ENCODE measurements at places on chromosomes 12 and 14.
A peak's percentile ranks its signal among the peaks of the same experiment; 100 is the strongest.

- no peak for DNase-seq
Observed at GRCh38 chr14:60594062-60594461, 55.2 kb downstream of the SIX1 start.

DNA sequence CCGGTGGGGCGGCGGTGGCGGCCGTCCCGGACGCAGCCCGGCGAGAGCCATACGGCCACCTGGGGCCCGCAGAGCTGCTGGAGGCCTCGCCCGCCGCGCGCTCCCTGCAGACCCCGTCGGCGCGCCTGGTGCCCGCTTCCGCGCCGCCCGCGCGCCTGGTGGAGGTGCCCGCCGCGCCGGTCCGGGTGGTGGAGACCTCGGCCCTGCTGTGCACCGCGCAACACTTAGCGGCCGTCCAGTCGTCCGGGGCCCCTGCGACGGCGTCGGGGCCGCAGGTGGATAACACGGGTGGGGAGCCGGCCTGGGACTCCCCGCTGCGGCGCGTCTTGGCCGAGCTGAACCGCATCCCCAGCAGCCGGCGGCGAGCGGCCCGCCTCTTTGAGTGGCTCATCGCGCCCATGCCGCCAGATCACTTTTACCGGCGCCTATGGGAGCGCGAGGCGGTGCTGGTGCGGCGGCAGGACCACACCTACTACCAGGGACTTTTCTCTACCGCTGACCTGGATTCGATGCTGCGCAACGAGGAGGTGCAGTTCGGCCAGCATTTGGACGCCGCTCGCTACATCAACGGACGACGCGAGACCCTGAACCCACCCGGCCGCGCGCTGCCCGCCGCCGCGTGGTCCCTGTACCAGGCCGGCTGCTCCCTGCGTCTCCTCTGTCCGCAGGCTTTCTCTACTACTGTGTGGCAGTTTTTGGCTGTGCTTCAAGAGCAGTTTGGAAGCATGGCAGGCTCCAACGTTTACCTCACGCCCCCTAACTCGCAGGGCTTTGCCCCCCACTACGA lies 716 bp downstream of the RIOX1 start:
- DNase-seq, result peak; percentile 56

- DNase-seq, result peak; percentile 35
Observed at GRCh38 chr12:27015730-27016076, 1.5 kb upstream of the TM7SF3 start.

- peak; percentile 45 for DNase-seq
Observed at GRCh38 chr14:61470261-61470960, 149.0 kb downstream of the PRKCH start.

DNA sequence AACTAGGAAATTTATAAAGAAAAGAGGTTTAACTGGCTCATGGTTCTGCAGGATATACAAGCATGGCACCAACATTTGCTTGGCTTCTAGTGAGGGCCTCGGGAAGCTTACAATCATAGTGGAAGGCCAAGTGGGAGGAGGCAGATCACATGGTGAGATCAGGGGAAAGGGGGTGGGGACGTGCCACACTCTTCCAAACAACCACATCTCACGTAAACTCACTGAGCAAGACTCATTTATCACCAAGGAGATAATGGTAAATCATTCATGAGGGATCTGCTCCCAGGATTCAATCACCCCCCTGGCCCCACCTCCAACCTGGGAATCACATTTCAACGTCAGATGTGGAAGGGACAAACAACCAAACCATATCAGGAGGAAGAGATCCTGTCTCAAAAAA lies 35.8 kb downstream of the NUMB start:
- DNase-seq, result no peak

GRCh38 chr14:22822571-22823098 lies 7.1 kb upstream of the MRPL52 start:
- peak; percentile 18 for DNase-seq

- peak; percentile 53 for DNase-seq
Observed at GRCh38 chr14:47278233-47278842, 397.1 kb downstream of the MDGA2 start.

DNA sequence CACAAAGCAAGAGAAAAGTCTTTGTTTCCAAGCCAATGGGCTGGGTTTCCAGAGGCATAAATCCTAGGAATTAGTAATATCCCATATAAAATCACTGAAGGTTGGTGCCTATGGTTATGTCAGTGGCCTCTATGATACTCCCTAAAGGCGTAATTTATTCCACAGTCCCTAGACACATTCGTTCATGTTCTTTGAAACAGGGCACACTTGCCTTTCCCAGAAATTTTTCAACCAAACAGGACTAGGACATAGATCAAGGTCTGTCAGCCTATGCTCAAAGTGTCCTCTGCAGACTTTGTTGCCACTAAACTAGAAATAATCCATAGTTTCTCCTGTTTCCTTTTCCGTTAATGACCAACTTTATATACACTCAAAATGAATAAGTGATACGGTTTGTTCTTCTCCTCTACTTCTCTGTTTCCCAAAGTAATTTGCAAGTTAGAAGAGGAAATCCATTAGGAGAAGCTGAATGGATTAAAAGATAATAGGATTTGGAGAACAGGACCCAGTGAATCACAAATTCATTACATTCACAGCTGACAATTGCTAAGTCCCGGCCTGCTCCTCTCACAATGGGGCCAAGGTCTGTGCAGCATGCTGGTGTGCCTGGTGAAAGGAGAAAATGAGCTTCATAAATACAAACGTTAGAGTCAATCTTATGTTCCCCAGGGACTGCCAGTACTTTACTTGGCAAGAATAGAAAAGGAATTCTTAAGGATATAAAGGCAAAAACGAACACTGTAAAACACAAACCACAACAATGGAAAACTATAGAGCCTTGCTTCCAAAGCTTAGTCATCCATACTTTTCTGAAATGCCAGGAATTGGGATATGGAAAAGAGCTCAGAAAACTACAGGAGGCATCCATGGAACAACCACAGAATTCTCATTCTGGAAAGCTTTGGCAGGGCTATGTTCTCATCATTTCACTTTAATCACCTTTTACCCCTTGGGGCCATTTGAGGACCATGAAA lies 966.2 kb downstream of the NRXN3 start:
- DNase-seq, result no peak

- no peak for DNase-seq
Observed at GRCh38 chr12:7923241-7924236, 12.4 kb downstream of the SLC2A3 start.
